ENCODE measurements at places on chromosomes 4 and X.
A peak's percentile ranks its signal among the peaks of the same experiment; 100 is the strongest.

DNA sequence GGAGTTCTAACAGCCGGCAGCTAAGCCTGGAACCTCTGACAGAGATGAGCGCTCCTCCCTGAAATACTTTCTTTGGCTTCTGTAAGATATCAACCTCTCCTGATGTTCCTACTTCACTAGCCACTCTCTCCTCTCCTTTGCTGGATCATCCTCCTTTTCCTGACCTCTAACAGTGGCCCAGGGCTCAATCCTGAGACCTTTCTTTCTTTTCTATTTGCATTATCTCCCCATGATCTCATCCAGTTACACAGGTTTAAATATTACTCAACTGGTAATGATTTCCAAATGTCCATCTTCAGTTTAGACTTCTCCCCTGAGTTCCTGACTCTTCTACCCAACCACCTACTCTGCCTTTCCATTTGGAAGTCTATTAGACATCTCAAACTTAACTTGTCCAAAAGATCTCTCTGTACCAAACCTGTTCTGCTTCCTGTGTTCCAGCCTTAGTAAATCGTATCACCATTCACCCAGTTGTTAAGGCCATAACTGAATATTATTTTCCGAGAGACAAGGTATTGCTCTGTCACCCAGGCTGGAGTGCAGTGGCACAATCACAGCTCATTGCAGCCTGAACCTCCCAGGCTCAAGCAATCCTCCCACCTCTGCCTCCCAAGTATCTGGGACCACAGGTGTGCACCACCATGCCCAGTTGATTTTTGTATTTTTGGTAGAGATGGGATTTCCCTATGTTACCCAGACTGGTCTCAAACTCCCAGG, 41.1 kb downstream of the RFC1 start:
- peak overlapping the region; percentile 21 for H3K27ac ChIP-seq
- peaks cover 3% of the 10 kb centered on the region for H3K4me1 ChIP-seq
- no peak for ATAC-seq
- H3K36me3 ChIP-seq: peaks cover 74% of the 10 kb centered on the region

GRCh38 chr4:73859614-73860088, 6.6 kb downstream of the PF4V1 start:
- H3K27ac ChIP-seq: no peak overlapping the region
- no peaks in the 10 kb centered on the region for H3K4me1 ChIP-seq
- H3K36me3 ChIP-seq: no peaks in the 10 kb centered on the region
- H3K4me3 ChIP-seq: no peak overlapping the region
- peaks cover 3% of the 10 kb centered on the region for H3K27me3 ChIP-seq

DNA sequence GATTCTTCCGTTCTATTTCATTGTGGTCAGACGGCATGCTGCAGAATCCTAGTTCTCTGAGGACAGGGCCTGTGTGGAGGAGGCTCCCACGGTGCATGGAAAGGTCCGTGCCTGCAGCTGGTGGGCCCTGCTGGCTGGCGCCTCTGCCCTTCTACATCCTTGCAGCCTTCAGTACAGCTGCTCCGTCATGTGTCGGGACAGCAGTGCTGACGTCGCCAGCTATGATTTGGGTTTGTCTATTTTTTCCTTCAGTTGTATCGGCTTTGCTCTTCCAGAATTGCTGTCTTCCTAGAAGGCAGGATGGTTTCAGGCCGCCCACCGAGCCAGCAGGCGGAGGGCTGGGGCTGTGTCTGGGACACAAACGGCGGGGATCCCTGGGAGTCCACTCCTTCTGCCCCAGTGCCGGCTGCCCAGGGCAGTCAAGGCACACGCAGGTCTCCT, 32.1 kb upstream of the CPLX1 start:
- peaks cover 94% of the 10 kb centered on the region for H3K36me3 ChIP-seq
- H3K4me3 ChIP-seq: no peak overlapping the region
- H3K4me1 ChIP-seq: peaks cover 15% of the 10 kb centered on the region
- no peak for ATAC-seq

GRCh38 chr4:85250852-85251251, 224.1 kb upstream of the ARHGAP24 start:
- H3K27ac ChIP-seq: no peak overlapping the region
- no peaks in the 10 kb centered on the region for H3K36me3 ChIP-seq
- no peak for ATAC-seq
- H3K4me1 ChIP-seq: no peaks in the 10 kb centered on the region

GRCh38 chrX:40105835-40106675, 8.3 kb upstream of the BCOR start:
- no peaks in the 10 kb centered on the region for H3K27me3 ChIP-seq
- ATAC-seq: peak; percentile 38
- peak overlapping the region; percentile 84 for H3K4me3 ChIP-seq
- peak overlapping the region; percentile 74 for H3K27ac ChIP-seq
- H3K36me3 ChIP-seq: no peaks in the 10 kb centered on the region
- no peaks in the 10 kb centered on the region for H3K4me1 ChIP-seq

DNA sequence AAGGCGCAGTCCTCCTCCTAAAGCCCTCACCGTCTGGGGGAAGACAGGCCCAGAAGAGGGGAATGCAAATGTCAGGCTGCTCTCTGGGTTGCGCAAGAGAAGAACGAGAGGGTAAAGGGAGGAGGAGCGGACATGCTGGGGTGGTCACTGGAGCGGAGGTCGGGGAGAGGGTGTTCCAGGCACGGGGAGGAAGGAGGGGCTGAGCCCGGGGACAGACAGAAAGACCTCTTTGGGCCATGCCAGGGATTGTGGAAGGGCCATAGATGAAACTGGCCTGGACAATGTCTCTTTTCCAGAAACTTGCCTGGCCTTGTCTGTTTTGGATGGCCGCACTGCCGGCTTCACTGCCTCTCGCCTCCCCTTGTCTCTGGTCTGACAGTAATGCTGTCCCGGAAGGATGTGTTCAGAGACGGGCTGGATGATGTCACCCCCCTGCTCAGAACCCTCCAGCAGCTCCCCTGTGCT, 121.0 kb downstream of the SORCS2 start:
- H3K36me3 ChIP-seq: no peaks in the 10 kb centered on the region
- H3K4me3 ChIP-seq: no peak overlapping the region

GRCh38 chr4:149121023-149121404, 678.8 kb upstream of the NR3C2 start:
- no peak overlapping the region for H3K27ac ChIP-seq
- ATAC-seq: no peak
- H3K27me3 ChIP-seq: peaks cover 5% of the 10 kb centered on the region
- H3K36me3 ChIP-seq: no peaks in the 10 kb centered on the region

DNA sequence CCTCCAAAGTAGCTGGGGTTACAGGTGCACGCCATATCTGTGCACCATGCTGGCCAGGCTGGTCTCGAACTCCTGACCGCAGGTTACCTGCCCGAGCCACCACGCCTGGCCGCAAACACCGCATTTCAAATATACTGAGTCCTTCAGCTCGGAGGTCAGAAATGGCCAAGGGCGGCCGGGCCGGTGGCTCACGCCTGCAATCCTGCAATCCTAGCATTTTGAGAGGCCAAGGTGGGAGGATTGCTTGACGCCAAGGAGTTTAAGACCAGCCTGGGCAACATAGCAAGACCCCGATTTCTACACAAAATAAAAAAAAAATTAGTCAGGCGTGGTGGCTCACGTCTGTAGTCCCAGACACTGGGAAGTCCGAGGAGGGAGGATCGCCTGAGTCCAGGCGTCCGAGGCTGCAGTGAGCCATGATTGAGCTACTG, 71.9 kb upstream of the PPP2R3B start:
- peaks cover 7% of the 10 kb centered on the region for H3K4me1 ChIP-seq
- no peak for ATAC-seq
- no peak overlapping the region for H3K27ac ChIP-seq
- peaks cover 15% of the 10 kb centered on the region for H3K27me3 ChIP-seq

GRCh38 chr4:57151481-57151880, 41.3 kb upstream of the IGFBP7 start:
- H3K27ac ChIP-seq: no peak overlapping the region
- H3K4me1 ChIP-seq: no peaks in the 10 kb centered on the region
- no peaks in the 10 kb centered on the region for H3K36me3 ChIP-seq
- peaks cover 32% of the 10 kb centered on the region for H3K27me3 ChIP-seq
- ATAC-seq: no peak
- no peak overlapping the region for H3K4me3 ChIP-seq

GRCh38 chr4:2469192-2469984, 482 bp downstream of the RNF4 start:
- H3K4me3 ChIP-seq: peak overlapping the region; percentile 98
- H3K4me1 ChIP-seq: peaks cover 12% of the 10 kb centered on the region
- peak overlapping the region; percentile 97 for H3K27ac ChIP-seq
- peak; percentile 67 for ATAC-seq

- H3K27ac ChIP-seq: no peak overlapping the region
- H3K4me1 ChIP-seq: peaks cover 10% of the 10 kb centered on the region
- no peaks in the 10 kb centered on the region for H3K36me3 ChIP-seq
- no peak for ATAC-seq
- no peaks in the 10 kb centered on the region for H3K27me3 ChIP-seq
- H3K4me3 ChIP-seq: no peak overlapping the region
Measured at GRCh38 chr4:152359208-152360044, 176.5 kb downstream of the FBXW7 start.

DNA sequence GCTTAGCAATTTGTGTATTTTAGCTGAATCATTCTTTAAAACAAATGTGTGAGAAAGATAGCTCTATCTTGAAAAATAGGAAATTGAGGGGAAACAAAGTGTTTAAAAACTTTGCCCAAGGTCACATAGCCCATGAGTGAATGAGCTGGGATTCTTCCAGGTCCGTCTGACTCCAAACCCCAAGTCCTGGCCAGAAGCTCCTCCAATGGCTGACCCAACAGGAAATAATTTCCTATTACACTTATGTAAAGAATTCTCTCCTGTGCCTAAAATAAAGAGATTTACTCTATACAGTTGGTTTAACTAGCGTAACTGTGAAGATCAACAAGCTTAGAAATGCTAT, 287.6 kb downstream of the ARHGAP24 start:
- H3K4me3 ChIP-seq: no peak overlapping the region
- no peaks in the 10 kb centered on the region for H3K36me3 ChIP-seq
- no peaks in the 10 kb centered on the region for H3K27me3 ChIP-seq
- no peak overlapping the region for H3K27ac ChIP-seq
- H3K4me1 ChIP-seq: no peaks in the 10 kb centered on the region

DNA sequence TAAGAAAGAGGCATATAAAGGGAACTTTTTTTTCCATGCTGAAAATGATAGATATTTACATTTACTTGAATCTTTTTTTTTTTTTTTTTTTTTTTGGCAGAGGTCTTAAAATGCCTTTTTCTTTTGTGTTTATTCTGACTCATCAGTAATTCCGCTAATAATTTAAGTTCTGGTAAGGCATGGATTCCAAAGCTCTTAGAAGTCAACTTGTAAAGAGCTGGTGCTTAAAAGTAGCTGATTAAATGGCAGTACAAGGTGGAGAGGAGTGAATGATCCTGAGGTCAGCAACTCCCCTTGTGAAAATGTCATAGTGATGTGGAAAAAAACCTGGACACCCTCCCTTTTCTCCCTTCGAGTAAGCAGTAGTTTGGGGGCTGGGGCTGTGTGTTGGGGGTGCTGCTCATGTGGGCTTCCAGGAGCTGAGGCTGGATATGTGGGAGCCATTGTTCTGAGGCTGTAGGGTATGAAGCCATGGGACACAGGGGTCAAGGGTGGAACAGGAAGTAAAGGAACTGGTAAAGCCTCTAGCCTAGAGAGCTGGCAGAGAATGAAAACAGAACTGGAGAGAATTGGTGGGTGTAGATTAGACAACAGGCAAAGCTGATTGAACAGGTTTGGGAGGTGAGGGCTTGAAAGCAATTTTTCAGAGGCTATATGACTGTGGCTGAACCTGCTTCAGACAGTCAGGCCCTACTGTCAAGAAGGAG, 41.0 kb upstream of the PITX2 start:
- no peak overlapping the region for H3K4me3 ChIP-seq
- no peaks in the 10 kb centered on the region for H3K4me1 ChIP-seq
- ATAC-seq: no peak
- no peak overlapping the region for H3K27ac ChIP-seq

GRCh38 chr4:1082215-1083182, 30.9 kb downstream of the RNF212 start:
- H3K4me3 ChIP-seq: peak overlapping the region; percentile 56
- peak overlapping the region; percentile 87 for H3K27ac ChIP-seq
- no peaks in the 10 kb centered on the region for H3K36me3 ChIP-seq

DNA sequence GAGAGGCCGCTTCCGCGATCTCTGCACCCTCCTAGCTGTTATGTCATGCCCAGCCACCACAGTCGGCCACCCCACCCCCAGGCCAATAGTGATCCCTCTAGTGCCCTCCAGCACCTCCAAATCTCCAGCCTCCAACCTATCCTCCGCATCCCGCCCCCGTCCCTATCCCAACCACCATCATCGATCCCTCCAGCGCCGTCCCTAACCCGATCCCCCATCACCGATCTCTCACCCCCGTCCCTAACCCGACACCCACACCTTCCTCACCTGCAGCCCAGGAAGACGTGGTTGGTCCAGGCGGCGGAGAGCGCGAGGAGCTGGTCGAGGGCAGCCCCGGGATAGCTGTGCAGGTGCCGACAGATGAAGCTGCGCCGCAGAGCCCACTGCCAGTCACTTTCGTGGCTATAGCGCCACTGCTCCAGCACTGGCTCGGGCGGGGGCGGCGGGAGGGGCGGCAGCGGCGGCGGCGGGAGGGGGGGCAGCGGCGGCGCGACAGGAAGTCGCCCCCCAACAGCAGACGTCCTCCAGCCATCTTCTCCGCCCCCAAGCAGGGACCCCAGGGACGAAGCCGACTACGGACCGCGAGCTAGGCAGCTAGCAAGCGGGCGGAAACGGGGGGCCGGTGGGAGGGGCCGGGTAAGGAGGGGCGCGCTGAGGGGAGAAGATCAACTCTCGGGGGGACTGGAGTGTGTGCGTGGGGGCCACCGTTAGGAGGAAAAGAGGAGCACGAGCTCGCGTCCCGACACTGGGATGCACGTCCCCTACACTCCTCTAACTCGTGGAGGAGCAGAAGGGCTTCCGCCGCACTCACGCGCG, 552 bp downstream of the NKRF start:
- peaks cover 13% of the 10 kb centered on the region for H3K4me1 ChIP-seq
- peaks cover 52% of the 10 kb centered on the region for H3K36me3 ChIP-seq
- no peaks in the 10 kb centered on the region for H3K27me3 ChIP-seq
- H3K27ac ChIP-seq: peak overlapping the region; percentile 96

- peaks cover 10% of the 10 kb centered on the region for H3K4me1 ChIP-seq
- H3K36me3 ChIP-seq: no peaks in the 10 kb centered on the region
- H3K4me3 ChIP-seq: no peak overlapping the region
- H3K27ac ChIP-seq: peak overlapping the region; percentile 17
- ATAC-seq: peak; percentile 26
Measured at GRCh38 chr4:48212165-48212564, 57.5 kb downstream of the TEC start.

GRCh38 chrX:134622056-134622812, 36.0 kb downstream of the PLAC1 start:
- H3K4me1 ChIP-seq: no peaks in the 10 kb centered on the region
- no peaks in the 10 kb centered on the region for H3K36me3 ChIP-seq
- H3K27ac ChIP-seq: no peak overlapping the region
- no peak overlapping the region for H3K4me3 ChIP-seq
- ATAC-seq: peak; percentile 86

- no peak for ATAC-seq
- H3K36me3 ChIP-seq: no peaks in the 10 kb centered on the region
- H3K4me3 ChIP-seq: no peak overlapping the region
- no peaks in the 10 kb centered on the region for H3K4me1 ChIP-seq
- no peak overlapping the region for H3K27ac ChIP-seq
Measured at GRCh38 chr4:37157476-37158167, 86.9 kb upstream of the NWD2 start.
